CD4-positive, alpha-beta T cell treated with Interleukin-1 beta for 1 hour (primary cell): ENCODE measurements at places on chromosomes 5 and 9.

GRCh38 chr5:173538018-173538417 is 78.4 kb downstream of the BOD1 start:
- DNase-seq, result no peak

DNA sequence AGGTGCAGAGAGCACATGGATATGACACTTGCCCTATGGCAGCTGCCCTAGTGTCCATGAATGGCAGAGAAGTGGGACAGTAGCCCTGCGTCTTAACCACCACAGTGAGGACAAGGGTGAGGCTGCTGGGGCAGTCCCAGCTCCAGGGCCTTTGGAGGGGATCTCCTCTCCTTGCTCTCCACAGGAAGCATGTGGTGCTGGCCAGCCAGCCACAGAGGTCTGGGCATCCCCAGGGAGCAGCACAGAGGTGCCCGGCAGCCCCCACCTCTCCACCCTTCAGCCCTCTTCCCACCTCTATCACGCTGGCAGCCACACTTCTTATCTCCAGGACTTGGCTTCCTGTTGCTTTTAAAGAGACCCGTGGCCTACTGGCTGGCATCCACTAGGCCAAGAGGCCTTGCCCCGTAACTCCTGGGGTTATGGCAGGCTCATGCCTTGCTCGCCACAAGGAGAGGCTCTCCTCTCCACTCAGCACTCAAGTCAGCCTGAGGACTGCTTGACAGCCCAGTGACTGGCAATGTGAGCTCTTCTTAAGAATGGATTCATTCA is 21.9 kb downstream of the CSF2 start:
- no peak for DNase-seq

GRCh38 chr9:108903420-108904103 is 30.4 kb downstream of the ELP1 start:
- no peak for DNase-seq

GRCh38 chr5:149224282-149224681 is 47.4 kb upstream of the AFAP1L1 start:
- no peak for DNase-seq

GRCh38 chr5:123827811-123828210 is 315.8 kb downstream of the CSNK1G3 start:
- DNase-seq, result no peak

GRCh38 chr9:26775391-26775790 is 117.2 kb downstream of the CAAP1 start:
- no peak for DNase-seq

- no peak for DNase-seq
Observed at GRCh38 chr9:93059011-93059714, 662 bp downstream of the SUSD3 start.

DNA sequence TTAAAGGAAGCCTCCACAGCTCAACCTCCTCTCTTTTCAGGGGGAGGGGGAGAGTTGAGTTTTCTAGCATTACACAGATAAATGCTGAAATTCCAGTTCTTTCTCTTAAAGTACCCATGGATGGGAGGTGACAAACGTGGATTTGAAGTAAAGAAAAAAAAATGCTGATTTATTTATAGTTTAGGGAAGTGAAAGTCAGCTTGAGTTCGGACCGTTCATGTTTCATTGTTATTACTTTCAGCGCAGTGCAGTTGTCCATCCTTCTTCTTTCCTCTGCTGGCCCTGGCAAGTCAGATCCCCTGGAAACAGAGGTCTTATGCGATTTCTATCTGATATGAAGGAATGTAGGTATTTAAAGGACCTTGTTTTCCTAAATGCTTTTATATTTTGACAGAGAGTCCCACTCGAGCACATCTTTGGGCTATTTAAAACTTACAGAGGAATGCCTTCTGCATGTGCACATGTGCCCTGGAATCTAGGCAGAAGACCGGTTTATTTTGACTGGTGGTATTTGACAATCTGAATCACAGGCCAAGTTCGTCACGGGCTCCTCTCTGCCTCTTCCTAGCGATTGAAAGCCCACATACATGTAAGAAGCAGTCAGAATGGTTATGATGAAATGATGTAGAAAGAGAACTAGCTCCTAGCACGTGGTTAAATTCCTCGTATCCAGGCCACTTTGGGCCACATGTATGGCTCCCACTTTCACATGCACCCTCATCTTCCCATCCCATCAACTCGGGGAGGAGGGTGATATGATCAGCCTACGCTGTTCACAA is 385.2 kb upstream of the KLF4 start:
- no peak for DNase-seq
